ENCODE measurements at places on chromosomes 1 and 21.

- DNase-seq: no peak
Measured at GRCh38 chr1:226349801-226350518, 41.0 kb upstream of the LIN9 start.

GRCh38 chr1:44406737-44407429 is 1.8 kb downstream of the RNF220 start:
- no peak for DNase-seq

DNA sequence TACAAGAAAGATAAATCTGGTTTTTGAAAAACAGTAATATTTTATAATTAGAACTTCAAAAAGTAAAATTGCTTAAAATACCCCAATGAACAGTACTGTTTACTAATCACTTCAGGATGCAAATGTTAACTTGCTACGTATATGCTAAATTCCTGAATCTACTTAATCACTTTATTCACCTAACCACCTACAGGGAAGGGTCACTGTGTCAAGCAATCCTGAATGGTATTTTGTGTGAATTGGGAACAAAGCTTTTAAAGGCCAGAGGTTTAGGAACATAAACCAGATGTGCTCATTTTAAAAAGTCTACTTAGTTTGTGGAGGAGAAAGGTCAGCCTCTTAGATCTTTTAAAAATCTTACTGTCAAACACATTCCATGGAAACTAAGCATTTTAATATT is 1143.0 kb upstream of the ADGRL2 start:
- DNase-seq: no peak

GRCh38 chr1:205813755-205814058 is 709 bp upstream of the SLC41A1 start:
- no peak for DNase-seq

GRCh38 chr1:202551683-202552082 is 158.6 kb downstream of the SYT2 start:
- no peak for DNase-seq

DNA sequence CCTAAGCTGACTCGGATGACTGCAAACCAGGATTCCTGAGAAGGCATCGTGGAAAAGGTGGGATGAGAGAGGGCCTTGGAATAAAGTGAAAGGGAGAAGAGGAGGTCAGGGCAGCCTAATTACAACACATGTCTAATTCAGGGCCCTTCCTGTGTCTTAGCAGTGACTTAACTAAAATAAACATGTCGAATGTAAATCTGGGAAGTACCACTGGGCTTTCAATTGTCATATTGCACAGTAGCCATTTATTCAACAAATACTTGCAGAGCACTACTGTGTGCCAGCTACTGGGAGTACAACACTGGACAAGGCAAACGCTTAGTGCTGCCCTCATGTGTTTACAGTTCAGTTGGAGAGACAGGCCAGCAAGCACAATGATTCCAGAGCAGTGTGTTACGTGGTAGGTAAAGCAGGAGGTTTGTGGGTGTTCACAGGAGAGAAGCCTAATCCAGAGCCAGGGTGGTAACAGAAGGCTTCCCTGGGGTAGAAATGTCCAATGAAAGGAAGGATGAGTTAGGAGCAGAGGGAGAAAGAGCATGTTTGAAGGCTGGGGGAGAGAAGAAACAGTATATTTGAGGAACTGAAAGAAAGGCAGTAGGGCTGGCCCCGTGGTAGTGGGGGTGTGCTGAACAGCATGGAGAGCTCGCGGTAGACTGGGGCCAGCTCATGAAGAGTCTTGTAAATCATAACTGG is 38.0 kb upstream of the RASAL2 start:
- DNase-seq: no peak

GRCh38 chr21:36707763-36708285 is 8.9 kb downstream of the SIM2 start:
- no peak for DNase-seq

DNA sequence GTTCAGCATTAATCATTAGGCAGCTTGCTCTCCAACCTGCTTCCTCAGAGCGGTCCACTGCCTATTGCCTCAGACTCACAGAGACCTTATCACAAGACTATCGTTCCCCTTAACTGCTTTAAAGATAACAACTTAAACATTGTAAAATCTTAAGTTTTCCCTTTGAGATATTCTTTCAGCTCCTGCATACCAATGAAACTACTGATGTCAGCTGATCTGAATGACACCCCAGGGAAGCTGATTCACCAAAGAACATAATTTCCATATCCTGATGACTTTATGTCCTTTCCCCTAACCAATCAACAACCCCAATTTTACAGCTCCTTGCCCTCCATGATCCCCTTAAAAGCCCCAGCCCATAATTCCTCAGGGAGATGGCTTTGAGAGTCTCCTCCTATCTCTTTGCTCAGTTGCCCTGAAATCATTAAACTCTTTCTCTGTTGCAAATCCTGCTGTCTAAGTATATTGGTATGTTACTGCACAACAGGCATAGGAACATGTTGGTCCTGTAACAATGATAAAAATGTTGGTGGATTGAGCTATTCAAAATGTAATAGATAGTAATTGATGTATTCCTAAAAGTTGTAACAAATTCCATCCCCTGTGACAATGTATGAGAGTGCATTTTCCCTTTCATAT is 621.4 kb upstream of the RGS18 start:
- DNase-seq: no peak

Measured in stimulated activated CD4-positive, alpha-beta T cell treated with anti-CD3 and anti-CD28 coated beads, Interleukin-4, amount 100 ng/mL, for 24 hours (primary cell).